ENCODE measurements at places on chromosomes 7 and 10.

- DNase-seq: no peak
Observed at GRCh38 chr7:47343061-47343455, 238.9 kb downstream of the TNS3 start.

DNA sequence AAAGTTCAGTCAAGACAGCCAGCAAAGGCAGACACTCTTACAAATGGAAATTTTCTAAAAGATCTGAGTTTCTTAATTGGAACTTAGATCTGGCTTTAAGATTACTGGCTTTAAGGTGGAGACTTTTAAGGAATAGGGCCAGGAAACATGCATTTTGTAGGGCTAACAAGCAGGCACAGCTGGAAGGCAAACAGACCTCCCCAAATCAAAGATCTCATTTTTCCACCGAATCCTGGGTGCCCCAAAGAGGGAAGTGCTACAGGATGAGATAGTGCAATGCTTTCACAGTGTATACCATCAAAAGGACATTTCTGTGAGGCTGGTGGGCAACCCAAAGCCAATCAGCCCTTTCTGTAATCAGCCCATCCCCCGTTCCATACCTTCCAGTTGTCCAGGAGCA, 27.4 kb downstream of the MRPL32 start:
- DNase-seq: no peak

- no peak for DNase-seq
Observed at GRCh38 chr7:31333291-31333690, 7.2 kb downstream of the NEUROD6 start.

DNA sequence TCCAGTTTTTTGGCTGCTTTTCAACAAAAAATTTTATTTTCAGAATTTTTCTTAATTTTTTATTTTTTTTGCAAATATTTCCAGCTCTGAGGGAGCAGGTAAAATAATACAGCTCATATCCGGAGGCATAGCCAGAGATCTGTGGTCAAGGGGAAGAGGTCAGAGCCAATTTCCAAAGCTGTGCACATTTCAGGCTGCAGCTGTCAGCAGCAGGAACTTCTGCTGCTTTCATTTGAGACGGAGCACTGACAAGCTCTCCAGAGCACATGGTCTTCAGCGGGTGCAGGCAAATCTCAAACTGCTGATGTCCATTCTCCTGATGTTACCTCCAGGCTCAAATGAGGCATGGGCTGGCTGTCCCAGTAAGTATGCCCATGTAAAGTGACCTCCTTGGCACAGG, 31.1 kb downstream of the SLC26A4 start:
- DNase-seq: no peak

DNA sequence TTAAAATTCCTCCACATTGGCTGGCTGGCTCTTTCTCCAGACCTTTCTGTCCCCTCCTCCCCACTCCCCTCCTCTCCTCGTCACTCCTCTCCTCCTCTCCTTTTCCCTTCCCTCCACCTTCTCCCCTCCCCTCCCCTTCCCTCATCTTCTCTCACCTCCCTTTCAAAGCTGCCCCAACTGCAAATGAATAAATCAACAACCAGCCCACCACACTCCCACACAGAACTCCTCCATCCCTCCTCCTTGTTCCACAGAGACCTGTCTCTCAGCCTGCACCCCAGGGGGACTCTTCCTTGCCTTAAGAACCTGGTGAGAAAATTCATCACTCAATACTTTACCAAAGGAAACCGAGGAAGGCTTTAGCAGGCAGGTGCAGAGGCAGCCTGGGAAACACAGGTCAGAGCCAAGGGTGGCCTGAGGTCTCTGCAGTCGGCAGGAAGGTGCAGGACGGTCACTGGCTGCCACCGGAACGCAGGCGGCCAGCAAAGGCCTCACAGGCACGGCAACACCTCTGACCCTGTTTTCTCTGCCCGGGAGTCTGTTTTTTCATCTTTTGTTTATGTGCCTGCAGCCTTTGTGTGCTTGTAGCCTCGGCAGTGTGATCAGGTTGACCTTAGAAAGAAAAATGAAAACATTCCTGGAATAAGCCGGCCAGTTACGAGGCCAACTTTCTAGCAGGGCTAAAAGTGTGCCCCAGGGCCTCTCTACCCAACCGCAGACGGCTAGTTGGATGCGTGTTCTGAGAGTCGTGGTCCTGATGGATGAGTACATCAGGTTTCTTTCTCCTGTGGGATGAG, 207.6 kb upstream of the KLF6 start:
- DNase-seq: no peak

DNA sequence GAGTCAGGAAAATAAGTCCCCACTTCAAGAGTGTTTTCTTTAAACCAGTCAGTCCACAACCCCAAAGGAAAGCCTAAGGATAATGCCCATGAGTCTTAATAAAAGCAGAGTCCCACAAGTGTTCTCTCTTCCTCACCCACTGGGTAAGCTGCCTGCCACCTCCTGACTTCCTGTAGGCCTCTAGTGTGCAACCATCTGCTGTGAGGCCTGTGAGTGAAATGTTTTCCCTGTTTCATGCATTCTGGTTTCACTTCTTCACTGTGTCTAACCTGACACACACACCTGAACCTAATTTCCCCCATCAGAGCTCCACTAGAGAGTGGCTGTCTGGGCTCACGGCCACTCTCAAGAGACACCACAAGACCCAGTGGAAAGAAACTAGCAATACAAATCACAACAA, 38.9 kb upstream of the GDF10 start:
- no peak for DNase-seq

GRCh38 chr10:16919121-16919982, 102.1 kb upstream of the RSU1 start:
- no peak for DNase-seq

GRCh38 chr7:2132243-2132642, 100.5 kb downstream of the MAD1L1 start:
- DNase-seq: no peak

GRCh38 chr10:58951746-58952145, 224.7 kb upstream of the PHYHIPL start:
- no peak for DNase-seq

GRCh38 chr10:48700071-48700470, 15.4 kb downstream of the WDFY4 start:
- no peak for DNase-seq

- DNase-seq: no peak
Observed at GRCh38 chr7:7639421-7639820, 1.1 kb upstream of the UMAD1 start.

- DNase-seq: no peak
Observed at GRCh38 chr10:100970076-100970913, 991 bp downstream of the SEMA4G start.

GRCh38 chr10:113506476-113506875, 46.4 kb upstream of the HABP2 start:
- DNase-seq: no peak

DNA sequence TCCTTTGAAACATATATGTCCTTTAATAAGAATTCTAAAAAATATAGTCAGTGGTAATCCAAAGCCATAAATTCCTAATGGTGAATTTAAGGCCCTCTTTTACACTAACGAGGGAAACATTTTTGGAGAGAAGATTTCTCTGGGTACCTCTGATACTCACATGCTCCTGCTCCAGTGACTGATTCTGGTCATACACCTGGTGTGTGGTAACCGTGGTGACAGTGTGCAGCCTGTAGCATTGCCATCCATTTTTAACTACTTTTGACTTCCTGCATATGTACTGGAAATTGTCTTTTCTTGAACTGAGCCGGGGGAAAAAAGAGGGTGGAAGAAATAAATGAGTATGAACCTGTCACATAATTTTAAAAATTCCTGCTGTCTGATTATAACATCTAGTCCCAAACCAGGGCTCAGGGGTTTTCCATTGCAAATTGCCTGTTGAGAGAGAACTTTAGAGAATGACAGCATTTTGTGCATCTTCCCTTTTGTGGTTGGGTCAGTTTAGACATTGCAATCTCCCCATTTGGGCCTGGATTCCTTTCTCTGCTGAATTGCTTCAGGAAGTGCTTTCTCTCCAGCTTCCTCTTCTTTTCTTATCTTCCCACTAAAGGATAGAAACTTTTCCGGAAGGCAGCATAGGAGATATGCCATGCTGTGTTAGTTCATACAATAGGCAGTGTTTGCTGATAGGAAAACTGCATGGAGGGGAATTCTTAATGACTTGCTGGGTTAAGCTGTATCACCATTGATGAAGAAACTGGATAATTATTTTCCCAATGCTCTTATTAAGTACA, 125.5 kb downstream of the GRM3 start:
- DNase-seq: no peak

- DNase-seq: no peak
Observed at GRCh38 chr10:93463723-93464476, 18.2 kb downstream of the MYOF start.

- no peak for DNase-seq
Observed at GRCh38 chr7:80386686-80387085, 125.2 kb downstream of the GNAT3 start.

DNA sequence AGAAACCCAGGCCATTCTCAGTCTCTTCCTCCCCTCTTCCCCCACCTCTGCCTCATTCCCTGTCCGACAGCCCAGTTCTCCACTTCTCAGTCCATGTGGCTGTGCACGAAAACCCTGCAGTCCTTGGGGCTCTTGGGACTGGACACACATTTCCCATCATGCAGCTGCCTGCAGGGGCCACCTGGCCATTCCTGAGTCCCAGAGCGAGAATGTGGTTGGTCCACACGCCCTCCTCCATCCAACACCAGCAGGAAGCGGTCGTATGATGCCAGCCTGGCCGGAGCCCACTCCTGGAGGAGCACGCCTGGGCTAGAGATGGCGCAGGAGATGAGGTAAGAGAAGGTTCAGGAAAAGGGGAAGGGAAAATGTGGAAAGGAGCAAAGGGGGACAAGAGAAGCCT, 222.5 kb downstream of the USP6NL start:
- DNase-seq: no peak

- DNase-seq: no peak
Observed at GRCh38 chr10:26251925-26252324, 35.4 kb downstream of the GAD2 start.

DNA sequence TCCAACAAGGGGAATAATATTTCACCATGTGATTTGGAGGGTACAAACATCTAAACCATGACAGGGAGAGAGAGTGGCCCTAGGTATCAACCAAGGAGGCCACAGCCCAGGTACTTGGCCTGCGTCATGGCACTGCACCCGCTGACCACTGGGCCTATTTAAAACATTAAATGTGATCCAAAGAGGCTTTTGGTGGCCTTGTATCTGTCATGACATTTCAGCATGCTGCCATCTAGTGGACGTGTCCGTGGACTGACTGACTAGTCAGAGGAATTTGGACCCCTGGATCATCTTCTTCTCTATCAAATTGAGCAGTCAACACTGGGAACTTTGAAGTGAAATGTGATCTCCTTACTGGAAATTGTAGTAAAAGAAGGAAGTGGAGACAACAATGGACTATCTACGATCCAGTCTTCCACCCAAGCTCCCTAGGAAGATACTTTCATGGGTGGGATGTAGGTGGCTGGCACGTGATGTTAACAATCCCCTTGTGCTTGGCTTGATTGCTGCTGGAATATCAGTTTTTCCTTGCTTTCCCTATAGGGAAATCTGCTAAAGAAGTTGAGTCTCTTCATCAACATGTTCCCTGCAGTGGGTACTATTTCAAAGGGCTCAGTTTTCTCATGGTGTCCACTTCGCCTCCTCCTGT, 24.6 kb upstream of the ITGA8 start:
- no peak for DNase-seq

- no peak for DNase-seq
Observed at GRCh38 chr10:123517426-123517825, 148.7 kb upstream of the GPR26 start.

GRCh38 chr10:119272736-119273135, 65.4 kb downstream of the GRK5 start:
- DNase-seq: no peak

DNA sequence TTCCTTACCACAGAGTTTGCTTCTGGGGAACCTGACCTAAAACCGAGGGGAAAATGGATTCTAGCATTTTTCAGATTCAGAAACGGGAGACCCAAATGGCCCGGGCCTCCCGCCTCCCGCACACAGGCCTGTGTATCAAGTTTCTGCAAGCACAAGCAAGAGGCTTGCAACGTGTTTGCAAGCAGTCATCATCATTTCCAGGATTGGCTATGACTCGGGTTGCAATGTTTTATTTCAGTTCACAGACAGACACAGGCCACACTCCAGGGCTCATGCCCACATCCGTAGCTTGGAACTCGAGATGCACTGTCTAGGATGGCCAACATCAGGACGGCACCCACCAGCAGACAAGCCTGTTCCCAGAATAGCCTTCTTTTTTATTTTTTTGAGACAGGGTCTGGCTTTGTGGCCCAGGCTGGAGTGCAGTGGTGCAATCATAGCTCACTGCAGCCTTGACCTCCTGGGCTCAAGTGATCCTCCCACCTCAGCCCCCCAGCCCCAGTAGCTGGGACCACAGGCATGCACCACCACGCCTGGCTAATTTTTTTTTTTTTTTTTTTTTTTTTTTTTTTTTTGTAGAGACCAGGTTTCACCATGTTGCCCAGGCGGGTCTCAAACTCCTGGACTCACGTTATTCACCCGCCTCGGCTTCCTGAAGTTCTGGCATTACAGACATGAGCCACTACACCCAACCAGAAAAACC, 68.1 kb upstream of the FOXK1 start:
- DNase-seq: no peak

GRCh38 chr10:91034494-91035159, 113.7 kb upstream of the ANKRD1 start:
- DNase-seq: no peak

DNA sequence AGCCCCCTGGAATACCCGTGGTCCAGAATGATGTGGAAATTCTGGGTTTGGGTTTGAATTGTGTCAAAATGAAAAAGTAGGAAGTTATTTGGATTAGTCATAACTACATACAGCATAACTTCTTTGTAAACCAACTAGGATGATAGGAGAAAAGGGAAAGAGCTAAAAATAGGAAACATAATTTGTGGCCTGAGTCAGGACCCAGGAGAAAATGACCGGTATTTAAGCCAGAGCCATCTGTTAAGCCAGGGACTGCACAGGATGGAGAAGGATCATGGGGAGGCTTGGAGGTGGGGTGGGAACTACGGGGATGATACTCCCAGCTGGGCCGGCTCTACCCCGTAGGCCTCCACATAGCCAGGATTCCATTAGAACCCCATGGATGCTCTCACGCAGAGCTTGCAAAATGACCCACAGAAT, 98.6 kb downstream of the MYOF start:
- DNase-seq: no peak

- no peak for DNase-seq
Observed at GRCh38 chr7:120725376-120726039, 132.4 kb downstream of the TSPAN12 start.

DNA sequence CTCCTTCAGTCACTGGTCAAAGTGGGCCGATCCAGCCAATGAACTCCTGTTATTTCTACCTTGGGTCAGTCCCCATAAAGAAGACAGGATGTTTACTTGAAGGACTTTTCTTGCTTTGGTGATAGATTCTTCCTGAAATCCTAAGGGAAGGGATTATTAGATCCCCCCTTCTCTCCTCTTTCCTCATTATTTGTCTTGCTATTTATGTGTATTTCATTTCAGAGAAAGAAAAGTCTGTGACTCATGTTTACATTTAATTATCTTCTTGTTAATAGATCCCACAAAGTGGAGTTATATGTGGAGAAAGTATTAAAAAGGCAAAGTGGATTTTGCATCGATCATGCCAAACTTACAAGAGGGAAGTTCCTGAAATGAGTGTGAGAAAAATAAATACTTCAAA, 341.5 kb downstream of the PHTF2 start:
- DNase-seq: no peak
